ENCODE measurements at places on chromosomes 12 and 14.

GRCh38 chr14:54330876-54331275, 65.9 kb upstream of the CDKN3 start:
- no peak for DNase-seq

- no peak for DNase-seq
Observed at GRCh38 chr12:3726456-3726855, 26.5 kb downstream of the CRACR2A start.

- DNase-seq = no peak
Observed at GRCh38 chr12:132194556-132194955, 50.3 kb downstream of the NOC4L start.

DNA sequence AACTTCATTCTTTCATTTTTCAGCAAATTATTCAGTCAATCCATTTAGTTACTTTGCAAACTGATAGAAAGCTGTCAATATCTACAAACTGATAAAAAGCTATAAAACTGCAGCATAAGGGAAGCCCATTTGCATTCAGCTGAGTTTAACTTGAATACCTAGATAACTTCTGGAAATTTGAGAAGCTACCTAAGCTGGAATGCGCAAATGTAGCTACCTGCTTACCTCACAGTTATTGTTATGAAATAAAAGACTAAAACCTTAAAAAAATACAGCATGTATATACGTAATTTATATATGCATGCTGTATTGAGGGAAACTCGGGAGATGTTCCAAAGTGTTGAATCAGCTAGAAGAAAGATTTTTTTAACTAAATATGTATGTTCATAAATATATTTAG, 94.4 kb downstream of the SYT1 start:
- DNase-seq = no peak

DNA sequence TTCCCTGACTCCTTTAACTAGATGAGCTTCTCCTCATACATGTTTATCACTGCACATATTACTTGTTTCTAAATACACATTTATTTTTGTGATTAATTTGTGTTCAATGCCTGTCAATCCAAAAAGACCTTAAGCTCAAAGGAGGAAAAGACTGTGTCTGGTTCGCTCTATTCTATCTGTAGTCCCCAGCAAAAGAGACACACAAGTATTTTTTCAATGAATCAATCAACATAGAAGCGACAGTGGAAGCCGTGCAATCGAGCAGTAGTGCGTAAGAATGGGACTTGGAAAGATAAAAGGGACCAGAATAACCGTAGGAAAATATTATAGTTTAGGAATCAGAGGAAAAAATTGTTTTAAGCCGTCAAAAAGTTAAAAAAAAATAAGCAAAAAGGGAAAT, 951 bp downstream of the WDHD1 start:
- DNase-seq = no peak

DNA sequence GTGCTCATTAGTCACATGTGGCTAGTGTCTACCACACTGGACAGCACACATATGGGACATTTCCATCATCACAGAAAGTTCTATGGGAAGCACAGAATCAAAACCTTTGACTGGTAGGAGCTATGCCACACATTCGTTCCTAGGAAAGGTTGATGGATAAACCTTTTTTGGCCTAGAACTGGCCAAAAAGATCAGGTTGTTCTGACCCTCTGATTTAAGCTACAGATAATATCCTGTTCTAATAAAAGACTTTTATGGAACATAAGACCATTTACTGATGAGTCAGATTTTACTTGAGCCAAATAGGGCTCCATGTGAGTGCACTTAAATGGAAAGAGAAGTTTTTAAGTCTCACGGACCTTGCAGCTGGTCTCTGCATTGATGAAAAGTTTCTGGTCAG, 143.2 kb downstream of the SLC15A4 start:
- DNase-seq = no peak
